Activated T-cell treated with anti-CD3 and anti-CD28 coated beads, Interleukin-2, amount 50 U/mL, for 72 hours (primary cell): ENCODE measurements at places on chromosomes 5 and 9. TPM values are rescaled to one million over a fixed set of nuclear protein-coding genes. Genes with fewer than 3 reads are reported as not detected.

GRCh38 chr9:81777482-81777881 is 88.1 kb upstream of the TLE1 start:
- no peak for DNase-seq

DNA sequence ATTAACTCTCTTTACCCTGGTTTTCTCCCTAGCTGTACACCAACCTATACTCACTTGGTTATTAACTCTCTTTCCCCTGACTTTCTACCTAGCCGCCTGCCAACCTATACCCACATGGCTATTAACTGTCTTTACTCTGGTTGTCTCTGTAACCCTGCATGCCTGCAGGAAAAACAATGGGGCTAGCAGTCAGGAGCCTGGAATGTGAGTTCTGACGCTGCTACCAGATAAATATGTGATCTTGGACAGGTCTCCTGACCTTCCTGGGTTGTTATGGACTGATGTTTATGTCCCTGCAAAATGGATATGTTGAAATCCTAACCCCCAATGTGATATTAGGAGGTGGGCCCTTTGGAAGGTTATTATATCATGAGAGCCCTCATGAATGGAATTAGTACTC is 119.2 kb downstream of the SMARCA2 start:
- DNase-seq = no peak

- DNase-seq = no peak
Observed at GRCh38 chr5:64930672-64931318, 162.1 kb downstream of the CWC27 start.

DNA sequence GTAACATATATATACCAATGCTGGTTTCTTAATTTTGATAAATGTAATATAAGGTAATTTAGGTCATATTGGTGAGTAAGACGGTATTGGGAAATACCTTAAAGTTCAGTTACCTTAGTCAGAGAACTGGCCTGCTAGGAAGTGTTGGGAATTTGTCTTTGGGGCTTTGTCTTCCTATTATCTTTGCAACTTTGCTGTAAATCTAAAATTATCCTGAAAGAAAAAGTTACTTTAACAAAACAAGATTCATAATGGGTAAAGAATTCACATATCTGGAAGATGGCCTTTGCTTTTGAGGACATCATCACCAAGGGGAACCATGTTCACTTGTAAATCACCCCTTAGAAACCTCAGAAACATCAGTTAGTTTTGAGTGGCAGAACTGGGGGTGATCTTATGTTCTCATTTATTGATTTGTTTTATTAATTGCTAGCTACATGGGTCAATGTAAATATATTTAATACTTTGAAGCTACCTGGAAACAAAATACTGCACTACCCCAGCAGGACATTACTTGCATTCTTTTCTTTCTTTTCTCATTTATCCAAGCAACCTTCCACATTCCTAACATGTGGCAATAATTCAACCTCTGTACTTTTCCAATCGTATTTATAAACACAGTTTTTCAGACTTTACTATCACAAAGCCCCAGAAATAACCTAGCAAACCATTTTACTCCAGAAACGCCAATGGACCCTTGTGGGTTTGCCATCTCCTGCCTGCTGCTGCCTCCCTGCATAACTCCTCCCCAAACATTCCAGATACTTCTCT is 41.4 kb downstream of the GLIS3 start:
- no peak for DNase-seq

DNA sequence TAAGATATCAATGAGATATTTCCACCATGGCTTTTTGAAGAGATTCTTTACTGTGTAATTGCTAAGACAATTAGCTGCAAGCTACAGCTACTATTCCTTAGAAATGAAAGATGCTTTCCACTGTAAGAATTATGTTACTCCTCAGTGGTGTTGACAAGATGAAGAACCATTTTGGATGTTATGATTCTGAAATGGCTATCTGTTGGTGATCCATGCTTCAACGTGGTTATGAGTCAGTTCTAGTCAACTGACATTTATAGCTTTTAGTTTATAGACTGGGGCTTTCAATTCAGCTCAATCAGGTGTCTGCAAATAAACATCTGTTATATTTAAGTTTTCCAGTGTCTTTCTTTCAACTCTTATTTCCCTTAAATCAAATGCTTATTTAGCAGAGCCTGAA is 93.7 kb downstream of the SGCD start:
- no peak for DNase-seq

DNA sequence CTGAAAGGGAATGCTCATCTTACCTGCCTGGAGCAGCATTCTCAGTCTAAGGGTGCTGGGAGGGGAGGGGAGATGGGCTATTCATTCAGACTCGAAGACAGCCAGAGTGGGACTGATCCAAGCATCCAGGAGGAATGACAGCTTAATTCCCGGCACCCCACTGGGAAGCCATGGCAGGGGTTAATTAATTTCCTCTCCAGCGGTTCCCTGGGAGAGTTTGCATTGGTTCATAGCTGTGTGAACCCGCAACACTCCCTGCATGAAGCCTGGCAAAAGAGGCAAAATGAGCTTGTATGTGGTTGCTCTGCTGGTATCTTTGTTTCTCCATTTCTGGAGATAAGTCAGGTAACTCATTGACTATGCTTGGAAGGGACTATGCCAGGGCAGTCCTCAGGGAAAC is 401.0 kb upstream of the SLC24A2 start:
- DNase-seq = no peak

DNA sequence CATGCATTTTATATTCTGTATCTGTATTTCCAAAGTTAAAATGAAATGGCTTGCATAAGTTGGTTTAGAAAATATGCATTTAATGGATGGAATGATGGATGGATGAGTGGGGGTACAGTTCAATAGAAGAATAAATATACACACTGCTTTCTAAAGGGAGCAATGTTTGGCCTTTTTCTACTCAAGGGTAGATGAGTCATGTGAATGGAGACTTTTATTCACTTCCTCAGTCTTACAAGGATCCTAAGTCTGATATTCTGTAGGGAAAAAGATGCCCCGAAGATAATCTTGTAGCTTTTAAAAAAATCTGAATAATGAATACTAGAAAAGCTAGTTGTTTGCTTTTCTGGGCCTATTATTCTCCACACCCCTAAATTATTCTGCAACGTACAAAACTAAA is 2112.1 kb downstream of the MAT2B start:
- DNase-seq = no peak

DNA sequence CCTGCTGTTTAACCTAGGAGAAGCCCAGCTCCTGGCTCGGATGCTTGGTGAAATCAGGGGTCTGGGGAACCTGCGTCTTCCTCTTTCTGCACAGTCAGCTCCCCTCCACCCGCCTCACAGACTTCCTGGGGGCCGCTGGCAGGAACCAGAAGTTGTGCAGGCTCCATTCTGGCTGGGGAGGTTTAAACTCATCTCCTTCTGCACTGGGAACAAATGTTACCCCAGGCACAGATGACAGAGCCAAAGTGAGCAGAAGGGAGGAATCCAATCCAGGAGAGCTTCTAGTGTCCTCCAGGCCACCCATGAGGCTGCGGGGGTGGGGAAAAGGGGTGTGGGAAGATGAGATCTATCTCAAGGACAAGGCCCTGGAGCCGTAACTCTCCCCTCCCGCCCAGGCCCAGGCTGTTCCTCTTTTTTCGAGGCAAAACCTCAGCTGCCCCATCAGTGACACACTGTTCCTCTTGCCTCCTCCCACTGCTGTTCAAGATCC is 31.2 kb downstream of the KCNMB1 start:
- no peak for DNase-seq

- no peak for DNase-seq
Observed at GRCh38 chr5:83246071-83246470, 168.7 kb downstream of the XRCC4 start.

DNA sequence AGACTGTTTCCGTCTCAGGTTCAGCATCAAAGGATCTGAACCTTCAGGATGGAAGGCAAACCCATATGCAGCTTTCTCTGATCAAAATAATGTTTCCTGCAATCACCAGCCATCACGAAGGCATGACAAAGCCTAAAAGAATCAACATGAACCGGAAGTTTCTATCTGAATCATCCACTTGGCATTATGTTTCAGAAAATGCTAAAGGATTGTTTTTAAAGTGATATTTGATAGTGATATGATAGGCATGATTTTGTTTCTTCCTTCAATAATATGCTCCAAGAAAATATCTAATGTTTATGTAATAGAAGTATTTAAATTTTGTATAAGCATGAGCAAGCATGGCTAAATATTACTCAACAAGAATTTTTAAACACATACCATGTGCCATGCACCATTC is 219.6 kb downstream of the PLK2 start:
- no peak for DNase-seq

GRCh38 chr9:3828495-3828894 is 302.7 kb upstream of the RFX3 start:
- DNase-seq = no peak

DNA sequence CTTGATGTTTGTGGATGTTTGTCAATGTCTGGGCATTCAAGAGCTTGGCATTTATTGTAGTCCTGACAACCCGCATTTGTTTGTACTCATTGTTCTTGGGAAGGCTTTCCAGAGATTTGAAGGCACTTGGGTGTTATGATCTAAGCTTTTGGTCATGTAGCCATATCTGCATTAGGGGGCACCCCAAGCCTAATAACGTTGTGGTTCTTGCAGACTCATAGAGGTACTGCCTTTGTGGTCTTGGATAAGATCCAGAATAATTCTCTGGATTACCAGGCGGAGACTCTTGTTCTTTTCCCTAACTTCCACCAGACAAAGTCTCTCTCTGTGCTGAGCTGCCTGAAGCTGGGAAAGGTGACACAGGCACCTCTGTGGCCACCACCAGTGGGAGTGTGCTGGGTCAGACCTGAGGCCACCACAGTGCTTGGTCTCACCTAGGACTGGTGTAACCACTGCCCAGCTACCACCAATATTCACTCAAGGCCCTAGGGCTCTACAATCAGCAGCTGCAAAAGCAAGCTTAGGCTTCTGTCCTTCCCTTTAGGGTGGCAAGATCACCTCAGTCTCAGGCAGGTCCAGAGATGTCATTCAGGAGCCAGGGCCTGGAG is 144.4 kb upstream of the TAS2R1 start:
- DNase-seq = no peak

- no peak for DNase-seq
Observed at GRCh38 chr5:36494841-36495601, 111.4 kb upstream of the SLC1A3 start.

DNA sequence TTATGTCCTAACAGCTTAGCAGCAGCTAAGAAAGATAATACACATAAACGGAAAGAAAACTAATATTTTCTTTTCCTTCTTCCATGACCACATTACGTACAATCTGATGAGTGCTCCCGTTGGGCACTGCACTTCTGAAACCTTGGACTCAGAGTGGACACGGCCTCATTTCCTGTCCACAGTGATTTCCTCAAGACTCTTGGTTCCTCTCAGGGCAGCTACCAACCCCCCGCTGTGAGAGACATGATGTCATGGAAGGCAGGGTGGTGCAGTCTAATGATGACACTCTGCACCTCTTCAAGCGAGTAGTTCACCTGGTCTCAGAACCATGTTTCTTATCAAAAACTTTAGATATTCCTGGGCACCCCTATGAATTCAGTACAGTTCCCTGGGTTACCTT is 68.7 kb upstream of the CTSL start:
- DNase-seq = no peak

GRCh38 chr5:156529892-156530291 is 202.9 kb downstream of the SGCD start:
- DNase-seq = no peak

GRCh38 chr9:32218100-32218767 is 166.2 kb upstream of the ACO1 start:
- no peak for DNase-seq

- DNase-seq = no peak
Observed at GRCh38 chr9:14391620-14392019, 77.7 kb upstream of the NFIB start.

GRCh38 chr9:108787690-108788048 is 68.1 kb downstream of the ACTL7B start:
- DNase-seq = no peak

- DNase-seq = no peak
Observed at GRCh38 chr5:554284-554988, 30.2 kb upstream of the SLC9A3 start.

GRCh38 chr5:98927989-98928872 is 576 bp downstream of the CHD1 start:
- peak; percentile 65 for DNase-seq

DNA sequence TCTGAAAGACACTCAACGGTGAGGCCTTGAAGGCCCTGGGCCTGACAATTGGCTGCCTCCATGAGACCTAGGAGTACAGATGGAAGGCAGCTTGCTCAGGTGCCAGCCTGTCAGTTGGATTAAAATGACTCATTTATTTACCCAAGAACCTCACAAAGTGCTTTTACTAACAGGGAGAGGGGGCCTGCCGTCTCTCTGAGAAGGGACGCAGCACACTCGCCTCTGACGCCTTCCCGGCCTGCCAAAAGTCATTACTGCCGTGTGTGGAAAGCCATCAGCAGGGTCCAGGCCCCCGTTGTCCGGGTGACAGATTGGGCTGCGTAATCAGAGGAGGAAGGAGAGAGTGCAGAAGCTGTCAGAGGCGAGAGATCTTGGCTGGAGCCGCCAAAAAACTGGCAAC is 32.4 kb downstream of the DDX31 start:
- DNase-seq = no peak

GRCh38 chr5:75042522-75042921 is 9.8 kb downstream of the GCNT4 start:
- DNase-seq = no peak

DNA sequence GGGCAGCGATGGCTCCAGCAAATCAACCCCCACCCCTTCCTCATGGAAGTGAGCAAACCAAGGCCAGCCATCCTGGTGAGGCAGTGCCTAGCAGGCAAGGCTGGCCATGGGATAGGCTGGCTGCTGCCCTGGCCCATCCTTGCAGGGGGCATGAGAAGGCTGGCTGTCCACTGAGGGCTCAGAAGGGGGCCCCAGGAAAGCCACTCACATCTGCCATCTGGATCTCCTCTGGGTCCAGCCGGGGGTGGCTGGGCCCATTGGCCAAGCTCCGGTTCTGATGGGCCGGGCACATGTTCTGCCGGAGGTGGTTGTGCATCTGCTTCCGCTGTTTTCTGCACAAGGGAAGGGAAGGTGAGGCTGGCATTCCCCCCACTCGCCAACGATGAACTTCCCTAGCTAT is 57.1 kb downstream of the PSD2 start:
- DNase-seq = no peak

GRCh38 chr5:133939668-133940067 is 28.8 kb downstream of the C5orf15 start:
- DNase-seq = no peak

Gene NMUR2
- total RNA-seq = not detected

Gene SLC22A4
- total RNA-seq = 2.9 TPM

Gene FOXD4
- total RNA-seq = not detected

Gene SGCD
- total RNA-seq = not detected

Gene DAB2IP
- 0.35 TPM for total RNA-seq

Gene NUTM2F
- total RNA-seq = not detected

Gene MAMDC4
- 11.7 TPM for total RNA-seq

Gene MRPL36
- total RNA-seq = 48.1 TPM
